ENCODE measurements at places on chromosomes 4 and X.
A peak's percentile ranks its signal among the peaks of the same experiment; 100 is the strongest.

- peak; percentile 6 for DNase-seq
Observed at GRCh38 chr4:104524591-104524990, 29.9 kb upstream of the CXXC4 start.

GRCh38 chrX:37779857-37780256, at the start of gene CYBB:
Gene CYBB, plus strand, starts transcription at chrX:37780059. Its CDS starts 19 bp downstream, at chrX:37780078.
- DNase-seq = no peak

GRCh38 chr4:141132072-141132708, 1.1 kb downstream of the RNF150 start:
- DNase-seq = no peak

DNA sequence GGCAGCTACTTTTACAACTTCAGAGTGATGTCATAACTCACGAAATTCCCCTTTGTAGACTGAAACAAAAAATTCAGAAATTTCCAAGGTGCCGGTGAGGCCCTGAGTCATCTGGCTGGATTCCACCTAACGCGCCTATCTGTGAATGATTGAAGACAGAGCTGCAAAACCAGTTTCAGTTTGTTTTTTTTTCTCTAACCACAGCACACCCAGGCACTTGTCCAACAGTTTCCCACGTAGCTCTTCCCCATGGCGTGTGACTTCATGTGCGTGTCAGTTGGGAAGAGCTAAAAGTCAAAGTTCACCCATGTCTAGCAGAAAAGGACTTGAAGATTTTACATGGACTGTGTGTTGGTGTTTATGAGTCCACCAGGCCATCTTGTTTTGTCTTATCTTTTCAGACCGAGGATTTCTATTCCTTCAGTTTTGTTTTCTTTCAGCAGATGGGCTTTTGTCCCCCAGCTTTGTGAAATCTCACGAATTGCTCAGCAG, 16.4 kb downstream of the TCEANC start:
- DNase-seq = peak; percentile 89

GRCh38 chr4:44421330-44422065, 27.1 kb downstream of the KCTD8 start:
- DNase-seq = no peak

Measured in stromal cell of bone marrow (primary cell).